Occipital lobe (tissue), 3 donors: ENCODE measurements at places on chromosomes 6 and 20.

DNA sequence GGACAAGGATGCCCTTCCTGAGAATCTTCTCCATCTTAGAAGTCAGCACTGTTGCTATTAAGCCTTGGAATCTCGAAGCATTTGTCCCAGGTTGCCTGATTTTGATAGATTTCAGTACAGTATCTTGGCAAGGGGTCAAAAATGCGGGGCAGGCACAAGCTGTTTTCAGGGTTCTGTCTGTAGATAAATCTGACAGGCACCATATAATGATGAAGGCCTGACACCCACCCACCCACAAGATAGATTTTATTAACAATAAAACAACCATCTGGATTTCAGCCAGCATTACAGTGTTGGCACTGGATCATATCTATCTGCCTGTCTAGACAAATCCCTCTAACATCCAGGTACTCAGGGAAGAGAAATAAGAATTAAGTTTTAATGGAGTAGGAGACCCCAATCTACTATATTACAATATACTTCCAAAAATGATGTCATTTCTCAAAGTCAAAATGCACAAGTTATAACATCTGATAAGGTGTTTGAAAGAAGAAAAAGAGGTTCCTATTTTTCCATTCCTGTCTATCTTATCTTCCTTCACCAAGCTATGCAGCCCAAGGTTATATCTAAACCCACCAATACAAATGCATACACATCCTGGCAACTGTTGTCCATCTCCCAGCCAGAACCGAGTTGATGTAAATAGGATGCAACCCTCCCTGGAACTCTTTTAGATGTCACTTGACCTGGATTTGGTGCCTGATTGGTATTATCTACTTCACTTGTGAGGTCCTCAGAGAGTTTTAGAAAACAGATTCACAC lies 10.7 kb downstream of the NEDD9 start:
- DNase-seq: no peak

- no peak for DNase-seq
These were observed 61.0 kb upstream of the MAFB start for GRCh38 chr20:40749985-40750506.

DNA sequence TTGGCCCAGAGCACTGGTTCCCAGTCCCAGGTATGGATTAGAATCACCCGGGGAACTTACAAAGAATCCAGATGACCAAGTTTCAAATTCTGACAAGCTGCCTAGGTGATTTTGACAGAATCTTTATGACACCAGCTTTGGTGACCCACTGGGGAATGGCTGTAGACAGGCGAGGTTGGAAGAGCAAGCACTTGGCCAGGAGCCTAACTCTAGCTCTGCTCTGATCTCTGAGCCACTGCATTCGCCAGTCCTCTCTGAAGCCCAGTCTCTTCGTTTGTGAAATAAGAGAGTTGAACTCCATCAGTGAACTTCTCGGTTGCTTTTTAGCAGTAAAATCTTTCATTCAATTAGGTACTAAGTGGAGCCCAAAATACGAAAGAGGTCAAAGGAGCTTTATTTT lies 161.2 kb downstream of the VEGFA start:
- no peak for DNase-seq

GRCh38 chr20:62376112-62377063 lies 9.3 kb upstream of the LAMA5 start:
- DNase-seq: no peak

DNA sequence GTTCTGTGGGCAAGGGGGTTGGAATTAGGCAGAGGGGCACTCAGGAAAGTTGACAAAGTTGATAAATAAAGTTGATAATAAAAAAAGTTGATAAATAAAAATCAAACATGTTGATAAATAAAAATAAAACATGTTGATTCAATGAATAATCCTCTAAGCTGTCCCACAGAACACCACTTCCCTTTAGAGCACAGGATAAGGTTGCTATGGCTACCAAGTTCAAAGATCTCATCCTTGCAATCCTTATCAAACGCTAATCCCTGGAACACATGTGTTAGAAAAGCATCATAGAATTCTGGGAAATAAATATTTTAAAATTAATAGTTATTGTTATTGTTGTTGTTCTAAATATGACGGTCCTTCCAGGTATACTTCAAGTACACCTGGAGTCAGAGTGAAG lies 33.9 kb downstream of the MBOAT1 start:
- no peak for DNase-seq

GRCh38 chr6:154474648-154475428 lies 35.6 kb downstream of the CNKSR3 start:
- no peak for DNase-seq

GRCh38 chr6:101080597-101080996 lies 199.5 kb upstream of the ASCC3 start:
- no peak for DNase-seq
